ENCODE measurements at places on chromosomes 4 and X. TPM values are rescaled to one million over a fixed set of nuclear protein-coding genes. Genes with fewer than 3 reads are reported as not detected.
A peak's percentile ranks its signal among the peaks of the same experiment; 100 is the strongest.

- DNase-seq = peak; percentile 90
Measured at GRCh38 chr4:113760795-113761619, 531 bp downstream of the CAMK2D start.

DNA sequence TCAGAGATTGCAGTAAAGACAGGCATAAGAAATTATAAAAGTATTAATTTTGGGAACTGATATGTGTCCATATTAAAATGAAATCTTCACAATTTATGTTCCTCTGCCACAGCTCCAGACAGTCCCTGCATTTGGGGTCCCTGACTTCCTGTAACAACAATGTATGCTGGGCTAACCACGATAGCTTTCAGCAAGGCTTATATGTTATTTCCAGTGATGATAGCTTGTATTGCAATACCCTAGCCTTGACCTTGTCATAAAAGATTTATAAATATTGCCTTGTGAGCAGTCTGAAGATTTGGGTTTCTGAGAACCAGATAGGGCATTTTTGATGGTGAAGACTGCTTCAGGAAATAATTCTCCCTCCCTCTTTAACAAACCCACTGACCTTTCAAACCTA is 129.5 kb downstream of the PCDH10 start:
- DNase-seq = no peak

DNA sequence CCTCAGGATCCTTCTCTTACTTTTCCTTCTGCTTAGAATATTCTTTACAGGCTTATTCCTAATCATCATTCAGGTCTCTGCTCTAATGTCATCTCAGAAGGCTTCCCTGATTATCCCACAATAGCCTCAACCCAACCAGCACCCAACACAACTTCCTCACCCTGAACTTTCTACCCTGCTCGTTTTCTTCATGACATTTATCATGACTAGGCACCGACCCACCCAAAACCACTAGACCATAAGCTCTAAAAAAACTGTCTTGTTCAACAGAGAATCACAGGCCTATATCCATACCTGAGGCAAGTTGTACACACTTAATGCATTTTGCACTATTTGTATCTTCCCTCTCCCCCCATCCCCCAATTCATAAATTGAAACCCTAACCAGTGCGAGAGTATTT is 95.3 kb downstream of the SH3RF1 start:
- no peak for DNase-seq

GRCh38 chr4:78512357-78512920 is 39.1 kb upstream of the ANXA3 start:
- DNase-seq = no peak

GRCh38 chrX:10095698-10096432 is 60.9 kb upstream of the CLCN4 start:
- DNase-seq = no peak

DNA sequence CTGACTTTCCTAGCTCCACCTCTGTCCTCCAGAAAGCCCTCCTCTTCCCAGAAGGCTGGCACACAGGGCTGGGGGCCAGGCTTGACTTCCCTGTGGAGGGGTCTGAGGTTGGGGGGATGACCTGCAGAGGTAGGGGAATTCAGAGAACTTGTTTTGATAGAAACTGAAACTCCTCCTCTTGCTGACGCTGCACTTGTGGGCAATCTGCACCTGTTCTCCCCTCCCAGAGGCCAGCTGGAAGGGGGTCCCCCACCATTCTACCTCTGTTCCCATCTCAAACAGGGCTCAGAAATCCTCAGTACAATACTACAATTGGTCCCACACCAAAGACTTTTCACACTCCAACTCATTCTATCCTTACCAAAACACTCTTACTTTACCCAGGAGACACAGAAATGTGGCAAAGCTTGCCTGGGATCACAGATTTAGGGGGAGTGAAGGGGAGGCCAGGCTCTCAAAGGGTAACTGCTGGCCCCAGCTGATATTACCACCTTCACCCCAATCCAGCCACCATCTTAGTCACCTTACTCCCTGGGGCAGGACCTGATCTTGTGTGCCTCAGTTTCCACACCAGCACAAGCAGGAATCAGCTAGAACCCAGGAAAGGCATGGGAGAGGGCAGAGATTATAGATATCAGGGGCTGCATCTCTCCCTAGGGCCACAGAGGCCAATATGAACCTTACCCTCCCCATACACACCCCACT is 18.5 kb downstream of the OTUD5 start:
- DNase-seq = no peak

GRCh38 chr4:40240040-40240653 is 43.3 kb downstream of the RHOH start:
- DNase-seq = no peak

DNA sequence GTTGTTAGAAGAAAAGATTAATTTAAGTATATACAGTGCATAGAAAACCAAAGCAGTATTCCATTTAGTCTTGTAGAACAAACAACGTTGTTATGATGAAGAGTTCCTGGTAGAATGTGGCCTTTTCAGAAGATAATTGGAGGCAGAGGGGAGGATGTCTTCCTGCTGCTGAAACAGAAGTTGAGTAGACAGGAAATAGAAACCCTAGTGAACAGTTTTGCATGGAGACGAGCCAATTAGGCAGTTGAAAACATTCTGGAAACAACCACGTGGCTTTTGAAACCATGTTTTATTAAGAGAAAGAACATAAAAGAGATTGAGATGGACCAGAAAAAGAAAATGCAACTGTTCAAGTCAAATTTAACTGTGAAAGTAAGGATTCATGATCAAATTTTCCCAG is 325.2 kb downstream of the CAMK2D start:
- no peak for DNase-seq

- DNase-seq = no peak
Measured at GRCh38 chr4:107951551-107951950, 20.2 kb downstream of the CYP2U1 start.

DNA sequence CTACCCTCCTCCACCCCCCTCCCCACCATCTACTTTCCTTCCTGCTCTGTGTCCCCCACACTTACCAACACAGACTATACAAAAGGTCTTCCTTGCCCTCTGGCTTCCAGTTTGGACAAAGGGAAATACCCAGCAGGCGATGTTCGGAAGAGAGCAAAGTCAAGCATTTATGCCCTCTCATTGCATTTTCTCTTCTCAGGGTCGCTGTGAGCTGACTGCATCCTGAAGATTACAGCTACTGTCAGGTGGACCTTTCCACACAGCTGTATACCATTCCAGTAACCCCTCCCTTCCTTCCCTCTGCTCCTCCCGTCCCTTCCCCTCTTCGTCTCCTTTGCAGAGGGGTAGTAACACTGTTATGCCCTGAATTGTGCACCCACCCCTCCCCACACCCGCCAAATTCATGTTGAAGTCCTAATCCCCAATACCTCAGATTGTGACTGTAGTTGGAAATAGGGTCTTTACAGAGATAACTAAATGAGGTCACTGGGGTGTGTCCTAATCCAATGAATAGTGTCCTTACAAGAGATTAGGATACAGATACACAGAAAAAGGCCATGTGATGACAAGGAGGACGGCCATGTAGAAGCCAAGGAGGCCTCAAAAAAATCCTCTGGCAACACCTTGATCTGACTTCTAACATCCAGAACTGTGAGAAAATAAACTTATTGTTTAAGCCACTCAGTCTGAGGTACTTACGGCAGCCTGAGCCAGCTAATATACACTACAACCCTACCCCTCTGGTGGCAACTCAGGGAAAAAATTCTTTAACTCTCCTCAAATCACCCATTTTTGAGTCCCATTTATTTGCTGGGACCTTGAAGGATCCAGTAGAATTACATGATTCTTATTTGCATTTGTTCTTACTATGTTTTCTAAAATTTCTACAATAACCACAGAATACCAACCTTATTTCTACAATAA is 11.7 kb downstream of the MORF4L2 start:
- DNase-seq = no peak

DNA sequence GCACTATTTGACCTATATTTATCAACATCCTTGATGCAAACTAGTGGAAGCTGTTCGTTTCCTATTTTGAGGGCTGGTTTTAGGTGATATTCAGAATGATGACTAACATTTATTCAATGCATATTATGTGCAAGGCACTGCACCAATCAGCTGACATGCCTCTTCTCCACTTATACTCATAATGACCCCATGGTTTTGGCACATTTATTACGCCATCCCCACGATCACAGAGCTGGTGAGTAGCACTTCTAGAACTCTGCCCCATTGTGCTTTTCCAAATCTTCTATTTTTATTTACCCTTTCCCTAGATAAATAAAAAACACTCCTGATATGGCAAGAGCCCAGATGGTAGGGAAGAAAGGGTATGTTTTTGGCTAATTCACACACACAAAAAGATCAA is 13.1 kb downstream of the SCML1 start:
- no peak for DNase-seq

- DNase-seq = no peak
Measured at GRCh38 chr4:95627024-95627605, 78.3 kb upstream of the UNC5C start.

GRCh38 chrX:104325213-104325585 is 70.5 kb upstream of the ESX1 start:
- no peak for DNase-seq

- no peak for DNase-seq
Measured at GRCh38 chr4:176800891-176801534, 8.3 kb upstream of the VEGFC start.

DNA sequence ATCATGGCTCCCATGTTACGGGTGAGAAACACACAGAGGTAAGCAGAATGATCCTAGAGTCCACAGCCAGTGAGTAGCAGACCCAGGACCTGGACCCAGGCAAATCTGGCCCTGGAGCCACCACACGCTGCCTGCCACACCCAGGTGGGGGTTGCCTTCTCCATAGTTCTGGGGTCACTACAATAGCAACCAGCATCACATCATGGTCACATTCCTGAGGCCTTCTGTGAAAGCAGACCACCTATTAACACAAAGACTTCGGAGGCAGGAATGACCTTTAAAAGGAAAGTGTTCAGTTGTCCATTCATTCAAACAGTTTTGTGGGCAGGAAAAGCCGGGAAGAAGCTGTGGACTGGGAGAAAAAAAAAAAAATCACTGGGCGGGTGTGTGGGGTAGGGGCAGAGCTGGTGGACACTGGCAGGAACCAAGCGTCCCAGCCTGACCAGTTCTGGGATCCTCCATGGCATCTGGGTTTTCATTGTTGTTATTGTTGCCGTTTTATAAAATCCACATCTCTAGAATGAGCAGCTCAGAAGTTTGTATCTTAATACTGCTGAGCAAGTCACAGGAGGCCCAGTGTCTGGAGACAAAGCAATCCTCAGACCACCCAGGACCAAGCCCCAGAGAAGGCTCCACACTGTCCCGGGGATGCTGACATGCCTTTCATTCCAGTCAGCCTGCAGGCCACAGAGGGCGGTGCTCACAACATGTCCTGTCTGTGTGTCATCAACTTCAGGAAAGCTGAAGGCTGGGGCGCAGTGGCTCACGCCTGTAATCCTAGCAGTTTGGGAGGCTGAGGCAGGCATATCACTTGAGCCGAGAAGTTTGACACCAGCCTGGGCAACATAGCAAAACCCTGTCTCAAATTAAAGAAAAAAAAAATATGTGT is 67.0 kb downstream of the SEL1L3 start:
- no peak for DNase-seq

- DNase-seq = no peak
Measured at GRCh38 chrX:108735091-108735678, 1.2 kb downstream of the IRS4 start.

- DNase-seq = no peak
Measured at GRCh38 chr4:24774452-24774851, 20.9 kb upstream of the SOD3 start.

- no peak for DNase-seq
Measured at GRCh38 chr4:91990726-91991125, 313.0 kb upstream of the GRID2 start.

DNA sequence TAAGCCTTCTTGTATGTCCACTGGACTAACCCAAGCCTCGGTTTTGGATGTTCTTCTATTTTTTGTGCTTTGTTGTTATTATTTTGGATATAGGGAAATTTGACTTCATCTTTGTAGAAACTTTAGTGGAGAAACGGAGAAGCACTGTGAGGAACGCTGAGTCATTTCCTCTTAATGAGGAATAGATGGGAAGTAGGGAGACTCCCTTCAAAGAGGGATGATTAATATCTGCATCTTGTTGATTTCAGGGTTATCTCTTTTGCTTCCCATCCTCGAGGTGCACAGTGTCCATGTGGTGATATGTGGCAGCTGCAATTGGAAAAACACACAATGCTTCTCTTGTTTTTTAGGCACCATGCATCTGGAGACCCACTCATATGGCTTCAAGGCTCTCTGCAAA is 1147.9 kb downstream of the NLGN4X start:
- DNase-seq = no peak

DNA sequence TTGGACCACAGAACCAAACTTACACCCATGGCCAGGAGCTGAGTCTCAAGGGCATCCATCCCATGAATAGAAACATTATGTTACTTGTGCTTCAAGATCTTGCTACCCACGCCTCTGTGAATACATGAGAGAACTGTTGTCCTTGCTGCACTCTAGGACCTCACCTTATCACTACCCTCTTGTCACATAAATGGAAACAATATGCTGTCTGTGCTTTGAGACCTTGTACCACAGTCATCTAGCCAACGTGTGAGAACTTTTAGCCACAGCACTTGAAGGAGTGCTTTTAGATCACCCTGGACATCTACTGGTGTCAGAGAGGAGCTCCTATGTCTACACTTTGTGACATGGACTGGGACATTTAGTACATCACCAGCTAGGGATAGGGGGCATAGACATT is 30.7 kb upstream of the HUWE1 start:
- no peak for DNase-seq

- no peak for DNase-seq
Measured at GRCh38 chrX:43735534-43735933, 79.4 kb downstream of the MAOA start.

- DNase-seq = no peak
Measured at GRCh38 chr4:55758570-55758969, 61.0 kb upstream of the EXOC1L start.

The TSPAN6 gene
- 5.0 TPM for total RNA-seq

The WDR17 gene
- 0.43 TPM for total RNA-seq

The NHS gene
- total RNA-seq = 2.8 TPM

The CT47C1 gene
- total RNA-seq = not detected

The GAGE13 gene
- not detected for total RNA-seq

The FMR1NB gene
- total RNA-seq = not detected

The TCEAL8 gene
- total RNA-seq = 38.0 TPM

The EXOSC9 gene
- total RNA-seq = 10.2 TPM

The DNASE1L1 gene
- 52.3 TPM for total RNA-seq

Measured in Right ventricle myocardium inferior (tissue), 1 donor.